ENCODE measurements at places on chromosomes 11 and 22.

GRCh38 chr11:120563703-120564572 lies 52.4 kb downstream of the GRIK4 start:
- DNase-seq, result no peak

DNA sequence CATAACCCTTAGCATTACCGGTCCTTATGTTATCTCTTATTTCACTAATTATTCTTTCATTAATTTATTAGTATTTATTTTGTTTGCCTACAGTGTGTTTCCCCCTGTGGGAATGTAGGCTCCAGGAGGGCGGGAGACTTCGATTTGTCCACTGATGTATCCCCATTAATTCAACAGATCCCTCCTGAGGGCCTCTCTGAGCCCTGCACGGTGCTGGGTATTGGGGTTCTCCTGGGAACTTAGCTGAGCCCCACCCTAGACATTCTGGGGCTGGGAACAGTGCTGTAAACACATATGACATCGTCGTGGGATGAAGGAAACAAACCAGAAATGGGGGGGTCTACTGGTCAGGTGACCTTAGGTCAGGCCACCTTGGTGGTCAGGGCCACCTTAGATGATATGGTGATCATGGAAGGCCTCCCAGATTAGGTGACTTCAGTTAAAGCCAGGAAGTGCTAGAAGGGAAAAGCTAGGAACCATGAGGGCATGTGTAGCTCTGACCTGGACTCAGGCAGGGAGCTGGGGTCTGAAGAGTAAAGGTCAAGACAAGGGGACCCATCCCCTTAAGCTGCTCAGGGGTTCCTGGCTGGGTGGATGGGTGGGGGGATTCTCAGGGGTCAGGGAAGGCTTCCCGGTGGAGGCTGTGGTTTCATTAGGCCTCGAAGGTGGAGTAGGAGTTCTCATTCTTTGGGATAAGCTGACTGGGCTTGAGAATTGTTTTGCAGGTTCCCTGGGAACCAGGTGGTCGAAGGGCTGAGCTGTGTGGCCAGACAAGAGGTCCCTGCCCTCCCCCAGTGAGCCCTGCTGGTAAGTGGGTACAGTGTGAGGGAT lies 1.0 kb downstream of the PHETA2 start:
- DNase-seq, result no peak

- DNase-seq, result no peak
Observed at GRCh38 chr11:127993788-127994187, 593.6 kb downstream of the ETS1 start.

DNA sequence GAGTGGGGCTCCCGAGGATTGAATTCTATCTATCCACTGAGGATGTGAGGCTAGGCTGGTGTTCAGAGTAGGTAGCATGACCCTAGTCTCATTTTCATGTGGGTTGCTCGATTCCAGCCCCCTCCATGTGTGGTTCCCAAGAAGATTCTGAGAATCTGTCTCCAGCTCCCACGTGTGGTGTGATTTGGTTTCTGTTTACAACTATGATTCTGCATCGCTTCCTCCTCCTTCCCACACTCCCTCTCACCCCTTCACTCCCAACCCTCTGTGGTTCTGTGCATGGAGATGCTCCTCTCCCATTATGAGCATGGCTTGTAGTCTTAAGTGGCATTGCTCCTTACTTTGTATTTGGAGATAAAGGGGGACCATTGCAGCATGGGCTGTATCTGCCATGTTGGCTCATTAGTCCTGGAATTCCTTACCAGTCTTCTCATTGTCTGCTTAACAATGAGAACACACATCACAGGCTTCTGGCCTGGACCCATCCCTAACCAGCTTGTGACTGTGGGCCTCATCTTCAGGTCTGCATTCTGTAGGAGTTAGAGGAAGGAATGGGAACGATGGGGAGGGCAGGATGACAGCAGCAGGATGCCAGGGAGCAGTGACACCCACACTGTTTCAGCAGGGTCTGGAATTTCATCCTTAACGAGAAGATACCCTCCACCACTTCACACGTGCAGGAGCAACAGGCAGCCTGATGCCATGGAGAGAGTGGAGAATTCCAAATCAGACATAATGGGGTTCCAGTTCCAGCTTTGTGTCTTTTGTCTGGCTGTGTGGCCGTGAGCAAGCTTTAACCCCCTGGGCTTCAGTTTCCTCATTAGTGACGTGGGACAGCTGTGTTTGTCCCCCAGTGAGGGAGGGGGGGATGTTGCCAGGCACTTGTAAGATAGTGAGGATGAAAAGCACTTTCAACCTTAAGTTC lies 86.0 kb downstream of the CCDC81 start:
- no peak for DNase-seq

DNA sequence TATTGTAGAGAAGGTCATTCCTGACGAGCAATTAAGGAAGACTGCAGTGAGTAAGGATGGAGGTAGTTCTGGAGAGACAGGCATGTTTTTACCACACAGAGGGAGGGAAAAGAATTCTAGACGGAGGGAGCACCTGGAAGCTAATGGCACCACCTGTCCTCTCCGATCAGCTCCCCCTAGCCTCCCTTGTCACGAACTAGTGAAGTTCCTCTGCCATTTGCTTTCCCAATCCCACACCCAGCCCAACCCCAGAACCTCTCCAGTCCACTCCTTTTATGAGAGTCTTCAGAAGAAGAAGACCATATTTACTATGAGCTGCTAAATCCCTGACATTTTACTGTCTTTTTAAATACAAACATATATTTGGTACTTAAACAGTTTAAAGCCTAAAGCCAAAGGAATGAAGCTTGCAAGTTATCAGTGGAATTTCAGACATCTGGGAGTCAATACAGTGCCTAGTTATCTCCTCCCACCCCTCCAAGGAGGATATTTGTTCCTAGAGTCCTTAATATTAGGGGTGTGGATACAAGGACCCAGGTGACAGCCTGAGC lies 46.1 kb upstream of the HSPA8 start:
- DNase-seq, result no peak

DNA sequence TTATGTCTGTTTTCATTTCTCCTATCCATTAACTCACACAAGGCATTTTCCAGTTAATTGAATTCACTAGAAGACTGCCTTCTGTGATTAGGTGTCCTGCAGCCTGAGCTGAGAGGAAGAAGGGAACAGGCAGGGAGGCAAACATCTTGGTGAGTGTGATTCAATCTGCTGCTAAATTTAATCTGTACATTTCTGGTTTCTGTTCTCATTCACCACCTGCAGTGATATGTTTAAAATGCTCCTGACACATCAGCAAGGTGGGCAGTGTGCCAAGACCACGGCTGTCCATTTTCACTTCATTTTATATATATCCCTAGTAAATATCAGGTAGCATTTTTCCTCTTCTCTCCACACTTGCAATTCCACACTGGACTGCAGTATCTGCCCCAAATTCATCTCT lies 416.5 kb downstream of the TMEM135 start:
- DNase-seq, result no peak

GRCh38 chr11:128896356-128896755 lies 5.2 kb downstream of the KCNJ5 start:
- no peak for DNase-seq

DNA sequence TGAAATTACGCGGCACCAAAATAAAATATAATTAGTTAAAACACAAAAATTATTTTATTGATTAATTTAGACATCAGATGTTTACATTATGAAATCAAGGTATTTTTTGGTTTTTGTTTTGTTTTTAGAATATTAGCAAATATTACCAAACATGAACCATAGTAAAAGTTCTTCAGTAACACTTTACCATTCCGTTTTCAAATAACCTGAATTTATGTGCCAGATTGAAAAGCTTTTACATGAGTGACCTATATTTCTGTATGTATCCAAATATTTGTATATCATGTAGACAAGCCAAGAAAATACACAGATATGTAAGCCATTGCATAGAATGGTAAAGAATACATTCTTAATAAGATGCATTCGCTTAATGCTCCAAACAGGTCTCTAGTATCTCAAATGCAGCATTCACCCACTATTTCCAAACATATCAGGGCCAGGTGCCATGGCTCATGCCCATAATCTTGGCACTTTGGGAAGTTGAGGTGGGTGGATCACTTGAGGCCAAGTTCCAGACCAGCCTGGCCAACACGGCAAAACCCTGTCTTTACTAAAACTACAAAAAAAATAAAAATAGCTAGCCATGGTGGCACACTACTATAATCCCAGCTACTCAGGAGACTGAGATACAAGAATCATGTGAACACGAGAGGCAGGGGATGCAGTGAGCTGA lies 102.4 kb upstream of the SERPIND1 start:
- DNase-seq, result no peak

GRCh38 chr11:76347466-76347865 lies 33.5 kb downstream of the THAP12 start:
- DNase-seq, result no peak

DNA sequence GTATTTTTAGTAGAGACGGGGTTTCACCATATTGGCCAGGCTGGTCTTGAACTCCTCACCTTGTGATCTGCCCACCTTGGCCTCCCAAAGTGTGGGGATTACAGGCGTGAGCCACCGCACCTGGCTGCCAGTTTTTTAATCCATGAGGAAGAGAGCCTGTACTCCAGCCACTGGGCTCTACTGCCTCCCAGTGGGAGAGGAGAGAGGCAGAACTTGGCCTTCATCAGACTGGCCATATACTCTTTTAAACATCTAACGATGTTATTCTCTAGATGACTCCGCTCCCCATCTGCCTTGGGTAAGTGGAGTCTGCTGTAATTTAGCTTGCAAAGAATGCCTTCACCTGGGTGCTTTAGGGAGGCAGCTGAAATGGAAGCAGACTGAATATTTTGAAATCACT lies 34.6 kb downstream of the SLC6A5 start:
- no peak for DNase-seq

Data from SW 1271 (cell line).